GOT3 (cell line): ENCODE measurements at places on chromosomes 12 and 14.

DNA sequence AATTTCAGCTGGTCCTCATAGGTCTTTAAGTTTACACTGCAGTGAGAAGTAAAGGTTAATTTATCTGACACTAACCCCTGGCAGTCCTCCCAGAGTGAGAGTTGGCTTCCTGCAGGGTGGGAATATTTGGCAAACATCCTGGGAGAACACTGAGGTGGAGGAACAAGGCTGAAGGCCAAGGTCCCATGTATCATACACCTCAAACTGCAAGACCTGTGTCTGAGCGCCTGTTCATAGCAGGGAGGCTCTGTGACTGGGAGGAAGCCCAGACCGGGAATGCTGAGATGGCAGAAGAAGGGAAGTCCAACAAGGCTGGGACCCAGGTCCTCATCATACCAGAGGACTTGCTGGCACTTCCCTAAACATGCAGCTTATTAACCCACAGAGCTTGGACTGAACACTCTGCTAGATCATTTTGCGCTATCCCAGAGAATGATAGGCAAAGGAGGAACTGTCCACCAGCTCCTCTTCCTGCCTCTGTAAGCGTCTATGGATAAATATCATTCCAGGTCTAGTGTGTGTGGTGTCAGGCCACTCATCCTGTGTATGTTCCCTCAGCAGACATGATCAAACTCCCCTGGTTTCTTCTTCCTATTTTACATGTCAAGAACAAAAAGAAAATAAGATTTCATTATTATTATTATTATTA is 199.6 kb upstream of the CNOT2 start:
- no peak for DNase-seq

DNA sequence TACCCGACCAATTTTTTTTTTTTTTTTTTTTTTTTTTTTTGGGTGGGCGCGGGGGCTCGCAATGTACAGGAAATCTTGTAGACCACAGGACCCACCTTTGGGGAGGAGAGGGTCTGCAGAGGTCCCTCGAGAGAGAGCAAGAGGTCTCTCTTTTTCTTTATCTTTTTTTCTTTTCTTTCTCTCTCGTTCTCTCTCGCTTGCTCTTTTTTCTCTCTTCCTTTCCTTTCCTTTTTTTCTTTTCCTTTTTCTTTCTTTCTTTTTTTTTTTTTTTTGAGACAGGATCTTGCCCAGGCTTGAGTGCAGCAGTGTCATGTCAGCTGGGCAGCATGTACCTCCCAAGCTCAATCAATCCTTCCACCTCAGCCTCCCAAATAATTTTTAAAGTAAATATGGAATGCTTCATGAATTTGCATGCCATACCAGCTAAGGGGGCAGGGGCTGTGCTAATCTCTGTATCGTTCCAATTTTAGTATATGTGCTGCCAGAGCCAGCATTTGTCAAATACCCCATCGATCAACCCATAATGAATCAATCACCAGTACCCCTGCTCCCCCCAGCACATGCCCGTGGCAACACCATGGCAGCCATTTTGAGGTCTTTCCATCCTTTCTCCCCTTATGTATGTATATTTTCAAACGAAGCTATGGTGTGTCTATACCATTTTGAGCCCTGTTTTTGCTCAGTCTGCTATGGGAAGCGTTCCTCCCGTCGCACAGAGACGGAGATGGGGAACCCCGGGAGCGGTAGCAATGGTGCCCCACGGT is 9.3 kb downstream of the PAPLN start:
- DNase-seq, result no peak

DNA sequence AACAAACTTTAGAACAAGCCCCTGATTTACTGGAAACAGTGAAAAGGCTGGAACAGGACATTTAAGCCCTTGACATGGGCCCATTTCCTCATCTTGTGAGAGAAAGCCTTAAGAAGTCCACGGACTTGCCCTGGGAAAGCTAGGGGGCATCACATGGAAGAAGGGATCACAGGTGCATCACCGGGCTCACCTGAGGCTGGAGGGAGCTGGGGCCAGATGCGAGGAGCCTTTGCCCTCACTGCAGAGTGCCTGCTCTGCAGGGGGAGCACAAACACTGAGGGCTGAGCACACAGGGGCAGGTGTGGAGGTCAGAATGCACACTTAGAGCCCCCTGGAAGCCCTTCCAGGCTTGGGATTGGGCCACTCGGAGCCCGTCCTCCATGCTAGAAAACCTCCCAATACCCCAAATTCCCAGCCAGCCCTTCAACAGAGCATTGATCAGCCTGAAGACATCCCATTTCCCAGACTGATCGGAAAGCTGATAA is 5.2 kb upstream of the KRT1 start:
- DNase-seq, result no peak

- DNase-seq, result no peak
Measured at GRCh38 chr14:33634631-33635030, 316.2 kb downstream of the EGLN3 start.

DNA sequence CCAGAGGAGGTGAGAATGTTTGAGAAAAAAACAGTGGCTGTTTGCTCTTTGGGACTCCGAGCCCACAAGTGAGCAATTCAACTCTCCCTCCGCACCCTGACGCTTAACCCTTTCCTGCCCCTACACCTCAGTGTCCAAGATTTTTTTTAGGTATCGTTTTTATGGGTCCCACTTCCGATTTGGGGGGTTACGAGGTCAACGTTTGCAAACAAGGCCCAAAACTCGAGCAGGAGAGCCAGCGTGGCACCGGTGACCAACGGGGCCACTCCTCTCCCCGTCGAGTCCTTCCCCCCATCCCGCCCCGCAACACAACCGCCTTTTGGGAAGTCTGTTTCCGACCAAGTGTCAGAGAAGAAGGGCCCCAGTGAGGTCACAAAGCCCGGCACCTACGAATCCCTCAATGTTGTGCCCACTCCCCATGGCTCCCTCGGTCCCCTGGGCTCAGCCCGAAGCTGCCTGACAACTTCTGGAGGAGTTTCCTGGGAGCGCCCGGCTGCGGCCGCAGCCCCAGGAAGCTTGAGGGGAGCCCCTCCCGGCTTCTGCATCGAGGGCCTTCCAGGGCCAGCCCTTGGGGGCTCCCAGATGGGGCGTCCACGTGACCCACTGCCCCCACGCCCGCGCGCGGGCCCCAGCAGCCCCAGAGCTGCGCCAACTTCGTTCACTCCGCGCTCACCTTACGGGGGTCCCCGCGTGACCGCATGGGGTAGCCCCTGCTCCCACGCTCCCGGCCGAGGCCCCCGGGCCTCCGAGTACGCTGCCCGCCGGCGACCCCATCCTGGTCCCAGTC is 1.2 kb downstream of the CDK2AP1 start:
- DNase-seq, result no peak

DNA sequence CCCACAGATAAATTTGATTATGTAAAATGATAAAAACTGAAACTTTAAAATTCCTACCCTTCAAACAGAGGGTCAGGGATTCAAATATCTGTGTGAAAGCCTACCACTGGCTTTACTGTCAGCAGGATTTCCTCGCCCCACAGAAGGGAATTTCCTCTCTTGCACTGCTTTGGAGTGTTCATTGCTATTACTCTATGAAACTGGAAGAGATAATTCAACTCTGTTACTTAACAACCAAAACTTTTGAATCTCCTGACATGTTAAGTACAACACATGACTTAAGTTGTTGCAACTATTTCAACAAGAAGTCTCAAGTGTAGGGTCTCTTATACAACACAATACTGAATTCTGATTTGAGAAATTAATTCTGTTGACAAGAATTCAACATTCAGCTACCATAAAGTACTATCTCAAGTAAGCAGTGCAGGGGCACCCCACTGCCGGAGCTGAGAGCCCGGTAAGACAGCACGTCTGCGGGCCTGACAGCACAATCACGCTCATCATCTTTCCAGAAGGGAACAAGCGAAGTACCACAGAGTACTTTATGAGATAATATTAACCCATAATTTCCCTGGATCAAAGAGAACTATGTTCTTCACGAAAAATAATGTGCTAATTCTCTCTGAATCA is 22.9 kb downstream of the DICER1 start:
- no peak for DNase-seq

DNA sequence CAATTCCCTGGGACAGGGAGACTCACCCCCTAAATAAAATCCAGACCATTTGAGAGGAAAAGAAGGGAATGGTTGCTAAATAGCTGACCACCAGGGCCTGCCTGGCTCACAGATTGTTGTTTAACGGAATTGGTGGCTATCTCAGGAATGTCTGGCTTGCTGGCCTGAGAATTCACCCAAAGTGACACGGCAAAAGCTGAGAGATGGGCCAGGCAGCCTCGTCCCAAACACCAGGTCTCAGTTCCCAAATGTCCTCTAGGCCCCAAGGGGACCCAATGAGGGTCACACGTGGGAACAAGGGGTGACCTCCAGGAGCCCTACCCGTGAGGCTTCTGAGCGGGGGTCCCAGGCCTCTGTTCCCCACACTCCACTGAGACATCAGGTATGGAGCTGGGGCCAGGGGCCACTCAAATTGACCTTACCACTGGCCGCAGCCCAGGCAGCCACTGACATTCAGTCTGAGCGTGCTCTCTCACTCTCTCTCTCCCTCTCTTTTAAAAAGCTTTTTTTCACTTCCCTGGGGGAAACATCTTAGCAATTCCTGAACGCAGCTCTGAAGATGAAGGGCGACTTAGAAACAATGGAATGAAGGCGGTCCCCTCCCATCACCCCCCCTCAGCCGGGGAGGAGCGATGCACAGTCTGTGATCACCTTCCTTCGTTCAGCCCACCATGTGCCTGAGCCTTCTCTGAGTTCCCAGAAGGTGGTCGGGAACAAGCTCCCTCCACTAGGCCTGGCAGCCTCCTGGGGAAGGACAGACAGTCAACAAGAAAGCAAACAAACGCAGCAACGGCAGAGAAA is 131.2 kb downstream of the SCARB1 start:
- DNase-seq, result no peak

- DNase-seq, result no peak
Measured at GRCh38 chr12:99558109-99558508, 89.4 kb upstream of the GARIN6 start.

DNA sequence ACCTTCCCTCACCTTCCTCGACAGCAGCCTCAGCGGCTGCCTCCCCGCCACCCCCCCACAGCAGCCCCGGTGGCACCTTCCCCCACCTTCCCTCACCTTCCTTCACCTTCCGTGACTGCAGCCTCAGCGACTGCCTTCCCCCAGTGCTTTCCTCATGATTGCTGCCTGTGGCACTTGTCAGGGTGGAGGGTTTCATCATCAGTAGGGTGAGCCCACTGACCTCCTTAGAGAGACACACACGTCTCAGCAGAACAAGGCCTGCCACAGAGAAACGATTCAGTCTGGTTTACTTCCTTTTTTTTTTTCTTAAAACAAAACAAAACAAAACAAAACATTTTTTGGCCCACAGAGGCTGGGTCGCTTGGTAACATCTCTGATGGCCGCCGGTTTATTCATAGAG is 75.0 kb downstream of the EP400 start:
- DNase-seq, result no peak

- DNase-seq, result no peak
Measured at GRCh38 chr12:74644681-74645080, 107.0 kb downstream of the ATXN7L3B start.

- DNase-seq, result no peak
Measured at GRCh38 chr14:59265808-59266207, 77.3 kb downstream of the DAAM1 start.

DNA sequence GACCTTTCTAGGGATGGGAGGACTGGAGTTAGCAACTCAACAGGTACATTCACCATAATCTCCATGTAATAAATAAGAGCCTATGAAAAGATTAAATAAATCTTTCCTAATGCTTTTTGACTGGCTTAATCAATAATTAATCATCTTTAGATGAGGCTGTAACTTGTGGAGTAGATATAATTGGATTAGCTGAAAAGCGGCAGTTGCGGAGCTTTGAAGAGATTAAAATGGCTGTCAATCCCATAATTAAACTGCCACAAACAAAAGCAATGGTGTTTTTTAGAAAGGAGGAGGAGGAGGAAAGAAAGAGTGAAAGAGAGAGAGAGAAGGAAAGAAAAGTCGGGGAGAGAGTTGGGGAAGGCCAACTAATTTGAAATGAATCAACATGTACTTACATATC is 70.7 kb upstream of the TMEM263 start:
- DNase-seq, result no peak

DNA sequence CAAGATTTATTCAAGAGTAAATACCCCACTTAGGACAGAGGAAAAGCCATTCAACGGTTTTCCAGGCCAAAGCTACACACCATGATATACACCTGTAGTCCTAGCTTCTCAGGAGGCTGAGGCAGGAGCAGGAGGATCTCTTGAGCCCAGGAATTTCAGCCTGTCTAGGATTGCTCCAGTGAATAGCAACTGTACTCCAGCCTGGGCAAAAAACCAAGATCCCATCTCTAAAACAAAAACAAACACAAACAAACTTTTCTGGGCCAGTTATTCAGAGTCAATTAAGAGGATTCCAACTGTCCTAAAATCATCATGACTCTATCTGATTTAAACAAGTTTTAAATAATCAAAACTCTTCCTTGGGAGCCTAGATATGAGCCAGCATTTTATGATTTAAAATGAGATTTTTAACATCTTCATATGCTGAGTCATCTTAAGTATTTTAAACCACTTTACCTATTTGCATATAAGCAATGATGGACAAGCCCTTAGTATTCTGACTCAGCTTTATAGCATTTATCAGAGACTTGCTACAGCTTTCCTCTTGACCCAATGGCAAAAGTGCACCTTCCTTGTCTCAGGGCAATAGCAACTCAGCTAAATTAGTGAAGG is 77.1 kb downstream of the KCNMB4 start:
- DNase-seq, result no peak

DNA sequence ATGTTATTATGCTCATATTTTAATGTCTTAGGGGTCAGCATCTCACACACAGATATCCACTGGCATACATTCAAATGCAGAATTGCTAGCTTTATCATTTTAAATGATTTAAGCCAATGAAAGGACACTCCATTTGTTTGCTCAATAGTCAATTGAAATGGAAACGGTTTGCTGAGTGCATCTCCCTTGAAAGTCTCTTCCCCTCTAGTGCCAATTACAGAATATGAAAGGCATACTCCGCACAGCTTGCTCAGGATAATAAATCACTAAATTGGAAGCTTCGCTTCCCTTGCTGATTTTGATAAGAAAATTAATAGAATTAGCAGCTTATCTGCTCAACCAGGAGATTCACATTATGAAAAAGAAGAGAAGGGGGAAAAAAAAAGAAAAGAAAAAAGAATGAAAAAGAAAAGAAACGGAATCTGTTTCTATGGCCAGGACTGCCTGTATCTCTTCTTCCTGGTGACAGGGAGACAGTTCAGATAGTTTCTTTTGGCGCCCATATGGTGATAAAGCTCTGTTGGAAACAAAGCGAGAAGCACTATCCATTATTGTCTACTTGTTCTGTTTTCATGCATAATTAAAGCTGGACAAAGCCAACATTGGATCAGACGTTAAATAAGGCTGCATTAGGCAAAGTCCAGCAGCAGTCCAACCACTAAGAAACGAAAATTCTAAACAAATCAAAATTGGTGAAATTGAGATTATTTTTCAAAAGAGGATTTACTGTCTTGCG is 225.0 kb downstream of the GXYLT1 start:
- no peak for DNase-seq
